Kasumi-1 (cell line): ENCODE measurements at places on chromosomes 2 and 18.

- no peak for DNase-seq
These were observed 128.2 kb upstream of the UXS1 start for GRCh38 chr2:106322281-106322680.

DNA sequence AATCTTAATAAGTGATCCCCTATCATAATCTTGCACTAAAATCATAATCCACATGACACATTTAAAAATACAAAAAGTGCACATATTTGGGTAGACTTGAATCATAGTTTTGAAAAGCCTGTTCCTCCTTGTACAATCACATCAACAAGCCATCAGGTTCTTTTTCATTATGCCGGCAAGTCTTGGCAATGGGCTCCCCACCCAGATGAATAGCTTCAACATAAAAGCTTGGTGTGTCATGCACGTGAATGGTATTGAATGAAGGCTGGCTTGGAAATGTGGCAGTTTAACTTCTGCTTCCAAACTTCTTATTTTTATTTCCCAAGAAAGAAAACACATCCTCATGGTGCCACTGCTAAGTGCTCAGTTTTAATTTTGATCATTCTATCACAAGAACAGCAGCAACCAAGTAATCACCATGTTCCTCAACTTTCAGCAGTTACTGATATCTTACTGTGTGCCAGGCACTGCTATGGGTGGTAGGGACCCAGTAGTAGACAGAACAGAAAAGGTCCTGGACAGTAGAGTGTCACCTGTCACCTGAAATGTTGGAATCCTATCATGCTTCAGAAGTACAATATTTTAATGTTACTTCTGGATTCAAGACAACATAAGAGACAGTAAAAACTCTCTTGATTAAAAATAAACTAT is 89.9 kb downstream of the AP1S3 start:
- no peak for DNase-seq

DNA sequence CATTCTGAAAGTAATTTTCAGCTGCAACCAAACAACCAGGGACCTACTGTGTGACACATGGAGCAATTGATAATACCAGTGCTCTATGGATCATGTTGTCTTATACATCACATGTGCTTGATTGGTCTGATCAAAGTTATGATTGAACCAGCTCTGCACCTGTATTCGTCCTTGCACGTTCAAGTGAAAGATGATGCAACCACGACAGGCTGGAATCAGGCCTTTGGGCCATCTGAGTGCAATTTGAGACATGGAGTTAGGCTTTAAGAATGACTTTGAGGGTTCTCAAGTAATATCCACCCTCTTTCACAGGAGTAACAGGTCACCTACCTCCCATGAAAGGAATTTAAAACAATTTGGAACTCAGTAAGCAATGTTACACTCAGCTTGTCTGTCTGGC is 165.2 kb downstream of the SLC8A1 start:
- no peak for DNase-seq

GRCh38 chr2:191312163-191312562 is 67.0 kb downstream of the MYO1B start:
- no peak for DNase-seq

GRCh38 chr2:209970271-209970670 is 32.2 kb upstream of the RPE start:
- no peak for DNase-seq

DNA sequence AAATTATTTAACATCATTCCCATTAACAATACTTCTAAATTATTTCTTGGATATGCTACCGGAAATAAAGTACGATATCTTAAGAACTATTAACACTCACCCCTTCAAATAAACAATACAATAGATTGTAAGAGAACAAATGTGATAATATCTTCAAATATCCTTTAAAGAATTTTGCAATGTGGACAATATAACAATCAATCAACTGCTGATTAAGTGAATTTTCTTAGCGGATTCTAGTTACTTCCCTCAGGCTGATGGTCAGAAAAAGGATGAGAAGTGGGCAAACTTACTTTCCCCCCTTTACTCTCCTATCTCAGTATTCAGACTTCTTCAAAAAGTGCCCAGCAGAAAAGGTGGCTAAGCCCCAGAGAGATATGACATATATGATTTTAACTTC is 10.8 kb downstream of the NFE2L2 start:
- DNase-seq = no peak
